Common myeloid progenitor, CD34-positive (primary cell): ENCODE measurements at places on chromosomes 2 and 18.

GRCh38 chr18:43160509-43160908 lies 45.0 kb upstream of the RIT2 start:
- DNase-seq, result no peak

DNA sequence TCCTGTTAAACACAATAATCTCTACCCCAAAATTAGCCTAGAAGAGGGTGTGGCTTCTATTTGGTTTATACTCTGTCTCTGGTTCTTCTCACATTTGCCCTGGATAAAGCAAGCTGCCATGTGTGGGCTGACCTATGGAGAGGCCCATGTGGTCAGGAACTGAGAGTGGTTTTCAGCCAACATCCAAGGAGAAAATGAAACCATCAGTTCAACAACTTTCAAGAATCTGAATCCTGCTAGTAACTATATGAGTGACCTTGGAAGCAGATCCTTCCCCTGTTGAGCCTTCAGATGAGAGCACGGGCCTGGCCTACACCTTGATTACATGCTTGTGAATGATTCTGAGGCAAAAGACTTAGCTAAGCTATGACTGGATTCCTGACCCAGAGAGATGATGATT lies 11.5 kb upstream of the TRIB2 start:
- no peak for DNase-seq

- DNase-seq, result no peak
These were observed 5.1 kb downstream of the AFF3 start for GRCh38 chr2:100137318-100137717.

GRCh38 chr2:112712903-112713584 lies 7.8 kb upstream of the NT5DC4 start:
- no peak for DNase-seq

GRCh38 chr2:120226316-120226715 lies 3.1 kb upstream of the TMEM185B start:
- DNase-seq, result peak; percentile 63

DNA sequence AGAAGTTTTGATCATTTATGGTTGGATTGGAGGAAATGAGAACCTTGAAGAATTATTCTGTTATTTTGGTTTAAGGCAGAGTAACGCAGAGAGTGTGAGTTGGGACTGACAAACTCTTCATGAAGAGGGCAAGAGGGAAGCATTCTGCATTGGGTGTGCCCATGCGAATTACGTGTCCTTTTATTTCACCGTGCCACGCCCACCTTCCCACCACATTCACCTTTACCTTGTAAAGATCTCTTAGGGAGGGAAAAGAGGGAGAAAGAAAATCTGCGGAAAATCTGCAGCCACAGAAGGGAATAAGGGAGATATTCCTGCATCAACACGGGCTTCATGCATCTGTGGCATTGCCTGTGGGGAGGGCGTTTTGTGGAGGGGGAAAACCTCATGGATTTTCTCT lies 31.8 kb downstream of the SLC9A4 start:
- no peak for DNase-seq

GRCh38 chr2:121910139-121910538 lies 154.7 kb downstream of the TSN start:
- DNase-seq, result no peak

DNA sequence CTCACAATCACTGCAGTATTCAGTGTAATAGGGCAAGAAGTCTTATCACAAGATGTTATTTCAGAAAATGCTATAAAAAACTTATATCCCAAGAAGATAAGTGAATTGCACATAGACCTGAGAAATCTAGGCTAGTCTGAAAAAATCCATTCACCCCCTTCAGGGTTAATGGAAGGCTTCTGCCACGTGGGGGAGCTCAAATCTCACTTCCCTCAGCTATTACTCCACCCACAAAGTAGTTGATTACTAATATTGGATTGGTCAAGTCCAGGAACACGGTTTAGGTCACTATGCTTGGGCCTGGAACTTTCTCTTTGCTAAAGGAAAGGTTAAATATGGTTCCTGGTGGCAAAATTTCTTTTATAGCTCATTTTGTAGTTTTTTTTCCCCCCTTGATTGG lies 51.2 kb upstream of the ADAM23 start:
- DNase-seq, result peak; percentile 32

DNA sequence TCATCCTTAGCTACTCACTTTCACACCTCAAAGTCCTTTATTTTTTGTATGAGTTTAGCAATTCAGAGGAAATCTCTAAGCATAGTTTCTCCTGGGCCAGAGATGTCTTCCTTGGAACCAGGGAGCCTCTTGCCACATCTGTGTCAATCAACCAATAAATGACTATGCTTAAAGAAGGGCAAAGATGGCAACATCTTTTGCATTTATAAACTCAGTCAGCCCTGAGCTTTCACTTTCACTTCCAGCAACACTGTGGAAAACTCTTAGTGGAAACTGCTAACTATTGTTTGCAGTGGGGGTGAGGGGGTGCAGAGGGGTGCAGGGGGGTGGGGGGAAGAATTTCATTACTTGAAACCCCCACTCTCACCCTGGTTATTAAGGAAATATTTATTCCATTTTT lies 3.4 kb downstream of the ACVR1C start:
- DNase-seq, result peak; percentile 66

DNA sequence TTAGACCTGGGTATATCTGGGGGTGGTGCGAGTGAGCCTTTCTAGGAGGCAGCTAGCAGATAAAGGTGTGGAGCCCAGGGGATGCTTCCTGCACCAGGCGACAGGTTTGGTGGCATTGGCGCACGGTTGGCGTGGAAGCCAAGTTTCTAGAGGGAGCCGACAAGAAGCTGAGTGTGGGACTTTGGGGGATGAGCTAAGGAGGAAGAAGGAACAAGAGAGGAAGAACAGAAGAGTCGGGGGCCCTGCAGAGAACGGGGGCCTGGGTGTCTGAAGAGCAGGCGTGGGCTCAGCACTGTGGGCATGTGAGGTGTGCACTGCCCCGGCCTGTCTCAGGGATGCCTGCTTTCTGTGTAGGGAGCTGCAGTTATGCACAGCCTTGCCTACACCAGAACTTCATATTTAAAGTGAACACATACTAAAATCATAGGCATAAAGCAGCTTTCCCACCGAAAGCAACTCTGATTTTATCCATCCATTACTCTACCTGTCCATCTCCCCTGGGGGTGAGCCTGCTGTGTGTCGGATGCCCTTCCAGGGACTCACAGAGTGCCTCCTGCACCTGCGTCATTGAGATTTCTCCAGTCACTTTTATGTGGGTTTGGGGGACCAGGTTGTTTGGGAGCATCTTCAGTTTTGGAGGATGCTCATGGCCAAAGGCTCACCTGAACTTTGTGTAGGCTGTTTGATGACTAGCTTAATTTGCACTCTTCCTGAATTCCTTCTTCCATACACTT lies 149.7 kb downstream of the LDLRAD4 start:
- DNase-seq, result no peak

DNA sequence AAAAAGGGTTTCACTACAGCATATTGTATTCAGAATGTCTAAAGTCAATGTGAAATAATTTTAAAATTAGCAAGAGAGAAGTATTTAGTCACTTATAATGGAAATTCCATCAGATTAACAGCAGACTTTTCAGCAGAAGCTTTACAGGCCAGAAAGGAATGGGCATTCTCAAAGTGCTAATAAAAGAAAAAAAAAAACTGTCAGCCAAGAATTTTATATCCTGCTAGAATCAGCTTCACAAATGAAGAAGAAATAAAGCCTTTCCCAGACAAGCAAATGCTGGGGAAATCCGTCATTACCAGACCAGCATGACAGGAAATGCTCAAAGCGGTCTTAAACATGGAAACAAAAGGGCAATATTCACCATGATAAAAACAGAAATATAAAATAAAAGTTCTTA lies 18.8 kb downstream of the LMAN1 start:
- DNase-seq, result no peak

DNA sequence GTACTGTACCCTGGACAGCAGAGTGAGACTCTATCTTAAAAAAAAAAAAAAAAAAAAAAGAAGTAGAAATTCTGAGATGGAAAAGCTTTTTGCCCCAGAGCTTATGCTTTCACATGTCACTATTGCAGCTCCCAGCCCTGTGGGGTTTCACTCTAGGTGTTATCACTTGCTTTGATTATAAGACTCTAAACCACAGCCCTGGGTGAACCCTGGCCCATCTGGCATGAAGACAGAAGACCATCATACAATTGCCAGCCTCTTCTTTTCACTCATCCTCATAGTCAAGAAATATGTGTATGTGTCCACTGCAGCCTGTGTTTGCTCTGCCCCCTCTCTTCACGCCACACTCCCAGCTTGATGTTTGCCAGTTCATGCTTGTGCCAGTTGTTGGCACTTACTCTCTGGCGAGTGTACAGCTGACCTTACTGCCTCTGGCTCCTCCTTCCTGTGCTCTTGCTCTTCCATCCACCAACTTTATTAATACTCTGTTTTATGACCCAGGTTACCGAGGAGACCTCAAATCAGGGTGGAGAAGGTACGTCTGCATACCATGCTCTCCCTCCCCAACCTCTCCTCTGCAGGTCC lies 136.7 kb upstream of the NCK2 start:
- no peak for DNase-seq

- no peak for DNase-seq
These were observed 12.3 kb upstream of the TNFRSF11A start for GRCh38 chr18:62312851-62313250.

- DNase-seq, result no peak
These were observed 11.4 kb upstream of the ARID5A start for GRCh38 chr2:96525211-96525507.

DNA sequence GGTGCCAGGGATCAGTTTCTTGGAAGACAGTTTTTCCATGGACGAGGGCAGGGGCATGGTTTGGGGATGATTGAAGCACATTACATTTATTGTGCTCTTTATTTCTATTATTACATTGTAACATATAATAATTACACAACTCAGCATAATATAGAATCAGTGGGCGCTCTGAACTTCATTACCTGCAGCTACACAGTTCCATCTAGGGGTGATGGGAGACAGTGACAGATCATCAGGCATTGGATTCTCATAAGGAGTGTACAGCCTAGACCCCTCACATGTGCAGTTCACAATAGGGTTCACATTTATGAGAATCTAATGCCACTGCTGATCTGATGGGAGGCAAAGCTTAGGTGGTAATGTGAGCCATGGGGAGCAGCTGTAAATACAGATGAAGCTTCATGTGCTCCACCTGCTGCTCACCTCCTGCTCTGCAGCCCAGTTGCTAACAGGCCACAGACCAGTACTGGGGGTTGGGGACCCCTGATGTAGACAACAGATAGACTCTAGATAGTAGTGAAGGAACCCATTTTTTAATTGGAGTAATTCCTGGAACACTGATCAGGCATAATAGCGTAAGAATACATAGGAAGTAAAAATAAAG lies 41.5 kb upstream of the MC4R start:
- peak; percentile 31 for DNase-seq

DNA sequence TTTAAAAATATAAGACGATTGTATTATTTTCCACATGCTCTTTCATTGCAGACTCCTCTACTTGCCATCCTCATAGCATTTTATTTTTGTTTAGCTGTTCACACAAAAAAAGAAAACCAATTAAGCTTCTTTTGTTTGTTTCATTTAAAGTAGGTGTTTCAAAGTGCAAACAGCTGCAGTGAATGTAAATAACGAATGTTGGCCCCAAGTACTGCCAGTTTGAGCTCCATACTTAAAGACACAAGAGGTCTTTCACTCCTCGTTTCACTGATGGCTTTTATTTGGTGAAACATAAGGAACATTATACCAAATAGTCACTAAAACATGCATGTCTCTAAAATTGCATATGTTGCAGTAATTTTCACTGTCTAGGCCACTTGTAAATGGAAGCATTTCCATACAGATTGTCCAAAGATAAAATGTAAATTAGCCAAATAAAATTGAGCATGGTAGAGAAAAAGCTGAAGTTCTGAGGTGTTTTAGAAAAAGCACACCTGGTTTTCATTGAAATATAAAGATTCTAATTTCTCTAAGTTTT lies 253.4 kb downstream of the TMX3 start:
- DNase-seq, result no peak

DNA sequence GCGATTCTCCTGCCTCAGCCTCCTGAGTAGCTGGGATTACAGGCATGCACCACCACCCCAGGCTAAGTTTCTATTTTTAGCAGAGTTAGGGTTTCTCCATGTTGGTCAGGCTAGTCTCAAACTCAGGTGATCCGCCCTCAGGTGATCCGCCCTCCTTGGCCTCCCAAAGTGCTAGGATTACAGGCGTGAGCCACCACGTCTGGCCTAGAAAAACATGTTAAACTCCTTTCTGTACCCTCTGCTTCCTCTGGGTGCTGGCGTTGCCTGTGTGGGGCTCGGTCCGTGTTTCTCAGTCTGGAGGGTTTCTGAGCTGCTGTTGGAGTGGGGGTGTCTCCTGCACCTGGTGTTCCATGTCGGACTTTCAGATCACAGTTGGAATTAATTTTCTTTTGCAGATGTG lies 17.9 kb downstream of the LDLRAD4 start:
- no peak for DNase-seq

GRCh38 chr2:204550751-204551511 lies 5.7 kb downstream of the PARD3B start:
- DNase-seq, result no peak

GRCh38 chr2:140747665-140748064 lies 1383.2 kb downstream of the LRP1B start:
- DNase-seq, result no peak

DNA sequence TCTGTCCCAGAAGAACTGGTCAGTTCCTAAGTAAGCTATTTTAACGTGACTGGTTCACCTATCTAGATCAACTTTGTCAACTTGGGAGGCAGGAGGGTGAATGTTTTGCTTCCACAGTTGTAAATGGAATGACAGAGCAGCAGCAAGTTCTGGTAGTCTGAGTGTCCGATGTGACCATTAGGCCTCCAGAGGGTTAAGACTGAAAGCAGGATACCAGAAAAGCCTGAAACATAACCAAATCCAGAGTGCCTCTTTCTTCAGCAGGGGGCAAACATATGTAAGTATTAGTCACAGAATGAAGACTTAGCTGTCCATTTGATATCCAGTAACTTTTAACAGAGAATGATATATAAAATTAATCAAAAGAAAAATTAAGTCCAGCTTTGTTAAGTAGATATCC lies 9.2 kb downstream of the HOXD3 start:
- DNase-seq, result no peak

- DNase-seq, result no peak
These were observed 12.0 kb downstream of the EXOC6B start for GRCh38 chr2:72813841-72814240.

GRCh38 chr18:62460851-62461300 lies 61.9 kb upstream of the ZCCHC2 start:
- DNase-seq, result no peak
